Activated naive CD4-positive, alpha-beta T cell treated with anti-CD3 and anti-CD28 coated beads, Interleukin-2, amount 50 U/mL, for 16 hours (primary cell): ENCODE measurements at places on chromosomes 7 and 10.
A peak's percentile ranks its signal among the peaks of the same experiment; 100 is the strongest.

DNA sequence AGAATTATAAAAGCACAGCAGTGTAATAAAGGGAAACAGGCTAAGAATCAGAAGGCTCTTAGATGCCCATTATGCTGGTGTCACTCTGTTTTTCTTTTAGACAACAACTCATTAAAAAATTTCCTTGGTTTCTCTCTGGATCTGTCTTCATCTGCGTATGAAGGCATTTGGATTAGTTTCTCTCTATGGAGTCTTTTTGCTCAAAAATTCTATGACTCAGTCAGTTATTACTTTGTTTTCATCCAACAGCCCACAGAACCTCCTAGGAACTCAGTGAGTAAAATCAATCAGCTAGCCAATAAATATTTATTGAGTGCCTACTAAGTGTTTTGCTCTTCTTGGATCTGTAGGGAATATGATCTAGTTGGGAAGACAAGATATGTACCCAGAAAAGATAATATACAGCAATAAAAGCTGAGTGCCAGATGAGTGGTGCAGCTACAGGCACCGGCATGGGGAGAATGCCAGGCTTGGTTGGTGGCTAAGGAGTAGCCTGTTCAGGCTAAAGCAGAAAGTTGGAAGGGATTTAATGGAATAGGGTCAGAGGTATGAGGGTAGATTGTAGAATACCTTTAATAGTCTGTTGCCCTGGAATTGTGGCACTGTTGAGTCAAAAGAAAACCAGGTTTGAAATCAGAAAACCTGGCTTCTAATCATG is 156.2 kb downstream of the LRRC4 start:
- DNase-seq, result no peak

- DNase-seq, result no peak
Measured at GRCh38 chr7:37718585-37718984, 35.0 kb downstream of the GPR141 start.

DNA sequence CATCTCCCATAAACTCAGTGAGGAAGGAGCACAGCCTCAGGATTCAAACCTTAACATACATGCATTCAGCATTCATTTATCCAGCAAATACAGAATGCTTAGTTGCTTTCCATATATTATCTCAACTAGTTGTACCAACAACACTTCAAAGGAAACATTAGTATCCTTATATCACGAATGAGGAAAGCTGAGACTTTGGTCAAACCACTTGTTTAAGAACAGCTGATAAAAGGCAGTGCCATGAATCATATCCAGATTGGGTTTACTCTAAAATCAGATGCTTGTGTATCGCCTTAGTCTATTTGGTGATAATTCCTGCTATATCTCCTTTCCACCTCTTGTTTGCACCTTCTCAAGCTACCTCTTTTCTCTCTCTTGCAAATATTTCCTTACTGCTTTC is 1.9 kb upstream of the CPED1 start:
- DNase-seq, result no peak

DNA sequence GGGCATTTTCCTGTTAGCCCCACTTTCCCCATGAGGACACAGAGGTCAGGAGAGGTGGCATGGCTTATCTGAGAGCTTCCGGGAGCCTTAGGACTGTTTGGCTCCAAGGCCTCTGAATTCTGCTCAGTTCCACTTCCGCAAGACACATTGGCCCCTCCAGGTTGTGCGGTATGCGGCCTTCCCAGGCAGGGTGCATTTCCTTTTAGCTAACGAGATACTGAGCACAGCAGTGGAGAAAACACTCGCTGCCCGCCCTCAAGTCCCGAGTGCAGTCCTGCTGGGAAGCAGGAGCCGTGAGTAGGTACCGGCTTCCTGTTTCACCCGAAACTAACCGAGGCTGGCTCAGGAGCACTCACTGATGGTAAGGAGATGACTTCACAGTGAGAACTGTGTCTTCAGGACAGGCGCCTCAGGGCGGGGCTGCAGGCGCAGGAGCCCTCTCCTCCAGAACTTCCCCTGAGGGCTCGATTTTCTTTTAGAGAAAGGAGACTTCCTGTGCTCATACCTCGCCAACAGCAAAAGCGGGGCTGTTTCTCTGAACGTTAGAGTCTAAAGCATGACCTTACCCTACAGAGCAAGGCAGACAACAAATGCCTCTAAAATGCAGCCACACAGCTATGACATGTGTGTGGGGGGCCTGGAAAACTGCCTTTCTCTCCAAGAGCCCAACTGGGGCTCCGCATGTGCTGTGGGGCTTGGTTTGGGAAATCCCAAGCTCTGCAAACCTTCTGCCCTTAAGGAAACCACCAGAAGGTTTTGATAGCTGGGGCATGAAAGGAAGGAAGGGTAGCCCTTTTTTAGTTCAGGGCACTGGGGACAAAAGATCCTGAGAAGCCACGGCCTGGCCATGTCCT is 25.9 kb downstream of the RGS10 start:
- DNase-seq, result peak; percentile 67

GRCh38 chr10:62354916-62355315 is 19.3 kb upstream of the ZNF365 start:
- DNase-seq, result no peak

DNA sequence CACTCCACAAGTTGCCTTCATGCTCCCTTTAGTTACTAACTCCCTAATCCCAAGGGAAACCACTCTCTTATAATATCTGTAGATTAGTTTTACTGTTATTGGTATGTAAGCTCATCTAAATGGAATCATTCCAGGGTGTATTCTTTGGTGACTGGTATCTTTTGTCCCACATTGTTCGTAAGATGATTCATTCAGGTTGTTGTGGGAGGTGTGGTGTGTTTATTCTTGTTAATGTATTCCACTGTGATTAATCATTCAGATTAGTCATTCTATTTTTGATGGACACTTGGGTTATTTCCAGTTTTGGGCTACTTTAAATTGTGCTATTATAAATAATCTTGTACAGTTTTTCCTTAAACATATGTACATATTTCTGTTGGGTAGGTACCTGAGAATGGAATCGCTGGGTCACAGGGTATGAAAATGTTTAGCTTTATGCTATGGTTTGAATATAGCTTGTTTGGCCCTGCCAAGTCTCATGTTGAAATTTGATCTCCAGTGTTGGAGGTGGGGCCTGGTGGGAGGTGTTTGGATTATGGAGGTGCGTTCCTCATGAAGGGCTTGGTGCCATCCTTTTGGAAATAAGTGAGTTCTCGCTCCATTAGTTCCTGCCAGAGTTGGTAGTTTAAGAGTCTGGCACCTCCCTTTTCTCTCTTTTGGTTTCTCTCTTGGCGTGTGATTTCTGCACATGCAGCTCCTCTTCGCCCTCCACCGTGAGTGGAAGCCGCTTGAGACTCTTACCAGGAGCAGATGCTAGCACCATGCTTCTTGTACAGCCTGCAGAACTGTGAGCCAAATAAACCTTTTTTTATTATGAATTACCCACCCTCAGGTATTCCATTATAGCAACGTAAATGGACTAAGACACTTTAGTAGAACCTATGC is 13.8 kb downstream of the BTRC start:
- DNase-seq, result peak; percentile 14

DNA sequence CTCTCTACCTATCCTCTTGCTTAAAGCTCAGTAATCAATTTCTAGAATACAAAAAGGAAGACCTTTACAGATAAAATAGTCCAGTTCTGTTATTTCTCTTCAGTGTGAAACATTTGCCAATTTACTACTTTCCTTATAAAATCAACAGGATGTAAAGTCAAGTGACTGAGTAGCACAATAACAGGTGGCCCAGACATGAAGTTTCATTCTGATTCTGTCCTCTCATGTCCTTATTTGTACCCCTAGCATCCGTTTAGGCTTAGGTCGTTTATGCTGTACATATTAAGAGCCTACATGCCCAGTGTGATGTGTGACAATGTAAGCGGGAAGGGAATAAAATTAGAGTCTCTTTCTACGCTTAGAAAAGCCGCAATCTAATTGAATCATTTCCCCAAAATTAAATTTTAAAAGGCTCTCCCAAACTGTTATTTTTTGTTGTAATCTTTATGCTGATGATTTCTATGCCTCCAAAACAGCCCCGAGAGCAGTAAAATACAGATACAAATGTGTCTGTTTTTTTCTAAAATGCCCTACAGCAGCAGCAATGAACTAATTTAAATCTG is 29.1 kb downstream of the EPC1 start:
- DNase-seq, result no peak
